ENCODE measurements at places on chromosomes 12 and 14. TPM values are rescaled to one million over a fixed set of nuclear protein-coding genes. Genes with fewer than 3 reads are reported as not detected.

- peaks cover 29% of the 10 kb centered on the region for H3K27me3 ChIP-seq
- no peak overlapping the region for H3K4me3 ChIP-seq
- no peak overlapping the region for H3K27ac ChIP-seq
- no peaks in the 10 kb centered on the region for H3K36me3 ChIP-seq
- H3K4me1 ChIP-seq = peaks cover 10% of the 10 kb centered on the region
- DNase-seq = no peak
These were observed 888 bp downstream of the C1QL4 start for GRCh38 chr12:49335955-49336644.

DNA sequence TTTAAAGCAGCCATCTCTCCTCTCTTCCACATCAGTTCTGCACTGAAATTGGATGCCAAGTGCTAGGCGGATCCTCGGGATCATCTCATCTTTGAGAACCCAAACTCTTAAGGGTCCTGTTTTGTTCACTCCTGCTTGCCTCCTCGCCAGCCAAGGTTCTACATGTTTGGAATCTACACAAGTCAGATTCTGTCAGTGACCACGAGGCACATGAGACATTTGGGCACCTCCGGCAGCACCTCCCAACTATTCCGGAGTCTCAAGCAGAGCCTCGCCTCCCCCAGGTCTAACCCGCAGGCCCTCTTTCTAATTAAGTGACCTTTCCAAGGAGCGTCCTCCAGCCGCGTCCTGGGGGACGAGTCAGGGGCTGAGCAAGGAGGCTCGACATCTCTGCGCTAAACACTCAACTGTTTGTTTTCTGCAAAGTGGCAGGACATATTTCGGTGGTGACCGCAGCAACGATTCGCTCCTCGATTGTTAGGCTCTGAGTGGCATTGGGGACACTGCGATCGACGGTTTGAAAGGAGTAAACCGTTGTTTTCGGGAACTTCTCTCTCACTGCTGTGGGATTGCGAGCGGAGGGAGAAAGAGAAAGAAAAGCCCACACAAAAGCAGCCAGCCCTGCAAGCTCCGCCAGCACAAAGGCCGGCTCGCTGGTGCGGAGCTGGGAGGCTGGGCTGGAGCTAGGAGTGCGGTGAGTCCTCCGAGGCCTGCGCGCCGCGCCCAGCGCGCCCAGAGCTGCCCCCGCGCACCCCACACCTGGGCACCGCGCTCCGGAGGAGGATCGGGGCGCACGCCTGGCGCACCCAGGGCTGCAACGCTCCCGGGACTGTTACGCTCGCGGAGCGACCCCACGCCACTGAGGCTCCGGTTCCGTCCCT lies 640 bp downstream of the ARMH4 start:
- H3K36me3 ChIP-seq = no peaks in the 10 kb centered on the region
- no peak for DNase-seq
- peaks cover 4% of the 10 kb centered on the region for H3K4me1 ChIP-seq
- H3K4me3 ChIP-seq = peak overlapping the region; percentile 51
- H3K27me3 ChIP-seq = peaks cover 8% of the 10 kb centered on the region

DNA sequence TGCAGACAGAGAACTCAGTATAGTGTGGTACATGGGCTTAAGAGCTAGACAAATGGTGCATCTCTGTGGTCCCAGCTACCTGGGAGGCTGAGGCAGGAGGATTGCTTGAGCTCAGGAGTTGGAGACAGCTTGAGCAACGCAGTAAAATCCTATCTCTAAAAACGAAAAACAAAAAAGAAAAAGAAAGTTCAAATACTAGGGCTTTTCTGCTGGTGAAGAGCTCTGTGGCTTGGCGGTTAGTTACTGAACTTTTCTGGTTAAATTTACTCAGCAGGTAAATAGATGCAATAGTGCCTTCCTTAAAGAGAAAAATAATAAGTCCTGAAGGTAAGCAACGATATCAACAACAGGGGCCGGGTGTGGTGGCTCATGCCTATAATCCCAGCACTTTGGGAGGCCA lies 31.4 kb upstream of the RAP1B start:
- H3K4me3 ChIP-seq = no peak overlapping the region
- no peaks in the 10 kb centered on the region for H3K27me3 ChIP-seq
- no peak for DNase-seq

Gene CBLN3
- polyA plus RNA-seq = not detected

Data from CD8-positive, alpha-beta memory T cell (primary cell).